CD4-positive, alpha-beta T cell treated with Interleukin-17A for 1 hour (primary cell): ENCODE measurements at places on chromosomes 4 and X.

GRCh38 chr4:69731241-69731640 is 29.2 kb downstream of the SULT1B1 start:
- DNase-seq: no peak

- no peak for DNase-seq
These were observed 55.9 kb downstream of the EIF4E start for GRCh38 chr4:98873059-98873458.

GRCh38 chr4:25449270-25449669 is 72.2 kb downstream of the ANAPC4 start:
- DNase-seq: no peak

GRCh38 chr4:53943345-53944085 is 120.9 kb downstream of the CHIC2 start:
- no peak for DNase-seq

DNA sequence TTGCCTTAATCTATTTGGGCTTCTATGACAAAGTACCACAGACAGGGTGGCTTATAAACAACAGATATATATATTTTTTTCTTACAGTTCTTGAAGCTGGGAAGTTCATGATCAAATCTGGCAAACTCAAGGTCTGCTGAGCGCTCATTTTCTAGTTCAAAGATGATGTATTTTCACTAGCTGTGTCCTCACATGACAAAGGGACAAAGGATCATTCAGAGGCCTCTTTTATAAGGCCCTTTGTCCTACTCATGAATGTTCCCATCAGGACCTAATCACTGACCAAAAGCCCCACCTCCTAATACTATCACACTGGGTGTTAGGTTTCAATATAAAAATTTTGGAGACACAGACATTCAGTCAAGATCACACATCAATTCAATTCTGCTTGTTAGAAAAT is 2025.2 kb downstream of the PCDH7 start:
- DNase-seq: no peak

- no peak for DNase-seq
These were observed 181.2 kb downstream of the ARHGAP10 start for GRCh38 chr4:147913137-147913536.

- no peak for DNase-seq
These were observed 26.5 kb upstream of the MANBA start for GRCh38 chr4:102787096-102787881.

DNA sequence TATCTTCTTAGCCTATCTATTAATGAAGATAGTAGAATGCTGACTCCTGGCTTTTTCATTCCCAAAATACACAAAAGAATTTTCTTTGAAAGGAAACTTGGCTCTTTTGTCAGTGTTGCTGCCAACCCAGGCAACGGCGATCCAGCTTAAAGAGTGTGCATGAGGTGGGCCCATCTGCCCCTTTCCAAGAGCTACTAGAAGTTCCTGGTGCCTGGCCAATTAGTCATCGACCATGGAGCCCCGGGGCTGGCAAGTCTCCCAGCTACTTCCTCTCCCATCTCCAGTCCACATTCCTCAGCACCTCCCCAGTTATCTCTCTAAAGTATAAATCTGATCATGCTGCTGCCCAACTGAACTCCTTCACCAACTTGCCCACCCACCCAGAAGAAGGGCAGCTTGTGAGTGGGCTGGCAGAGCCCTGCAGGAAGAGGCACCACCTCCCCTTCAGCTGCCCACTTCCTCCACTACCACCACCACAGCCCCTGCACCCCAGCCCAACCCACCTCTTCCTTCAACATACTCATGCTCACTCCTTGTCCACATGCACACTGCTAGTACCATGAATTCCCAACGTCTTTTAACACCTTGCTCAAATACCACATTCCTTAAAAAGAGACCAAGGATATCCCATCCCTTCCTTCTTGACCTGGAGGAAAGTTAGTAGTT is 158.2 kb upstream of the MAP3K15 start:
- no peak for DNase-seq

GRCh38 chrX:5307416-5307815 is 921.3 kb downstream of the NLGN4X start:
- DNase-seq: no peak

DNA sequence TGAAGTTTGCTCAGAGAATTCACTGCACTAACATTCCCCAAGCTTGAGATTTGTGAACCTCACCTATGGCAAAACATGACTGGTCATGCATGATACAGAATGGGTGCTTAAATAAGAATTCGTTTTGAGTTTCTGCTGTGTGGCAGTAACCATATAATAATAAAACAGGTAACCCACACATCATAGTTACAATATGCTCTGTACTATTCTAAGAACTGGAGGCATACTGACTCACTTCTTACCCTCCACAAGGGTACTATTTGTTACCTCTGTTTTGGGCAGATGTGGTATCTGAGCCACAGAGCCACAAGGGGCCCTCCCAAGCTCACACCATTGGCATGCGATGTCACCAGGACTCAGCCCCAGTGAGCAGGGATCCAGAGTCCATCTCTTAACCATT is 17.6 kb downstream of the SLC2A9 start:
- no peak for DNase-seq

- DNase-seq: no peak
These were observed 592.0 kb downstream of the IQCM start for GRCh38 chr4:149223659-149224058.

DNA sequence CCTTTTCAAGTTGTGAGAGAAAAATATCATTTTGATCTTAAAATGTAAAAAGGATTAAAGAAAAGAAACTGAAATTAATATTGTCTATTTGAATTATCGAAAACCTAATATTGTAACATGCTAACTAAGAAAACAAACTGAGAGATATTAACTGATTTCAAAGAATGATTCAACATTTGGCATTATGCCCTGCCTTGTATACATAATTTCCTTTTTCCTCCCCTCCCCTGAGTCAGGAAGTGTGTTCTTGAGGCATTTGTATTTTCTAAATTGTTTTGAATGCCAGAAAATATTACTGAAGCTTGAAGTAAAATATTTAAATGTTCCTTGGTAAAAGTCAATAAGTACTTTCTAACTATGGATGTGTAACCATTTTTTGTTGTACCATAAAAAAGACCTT is 49.4 kb downstream of the RPS6KA3 start:
- DNase-seq: peak; percentile 8

DNA sequence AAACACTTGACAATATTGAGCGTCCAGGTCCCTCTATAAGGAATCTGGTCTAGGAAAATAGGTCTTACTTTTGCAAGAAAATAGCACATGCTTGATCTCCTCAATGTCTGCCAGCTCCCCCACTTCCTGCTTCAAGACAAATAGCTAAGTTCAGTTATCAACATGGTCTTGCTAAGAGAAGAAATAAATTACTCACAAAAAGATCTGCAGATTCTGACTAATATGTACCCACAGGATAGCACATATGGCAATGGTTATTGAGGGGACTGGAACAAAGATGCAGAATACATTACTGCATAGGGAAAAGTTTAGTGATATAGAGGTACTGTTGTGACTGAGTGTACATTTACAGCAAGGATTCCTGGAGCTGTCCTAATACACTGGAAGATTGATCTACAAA is 457.5 kb upstream of the GRID2 start:
- no peak for DNase-seq

DNA sequence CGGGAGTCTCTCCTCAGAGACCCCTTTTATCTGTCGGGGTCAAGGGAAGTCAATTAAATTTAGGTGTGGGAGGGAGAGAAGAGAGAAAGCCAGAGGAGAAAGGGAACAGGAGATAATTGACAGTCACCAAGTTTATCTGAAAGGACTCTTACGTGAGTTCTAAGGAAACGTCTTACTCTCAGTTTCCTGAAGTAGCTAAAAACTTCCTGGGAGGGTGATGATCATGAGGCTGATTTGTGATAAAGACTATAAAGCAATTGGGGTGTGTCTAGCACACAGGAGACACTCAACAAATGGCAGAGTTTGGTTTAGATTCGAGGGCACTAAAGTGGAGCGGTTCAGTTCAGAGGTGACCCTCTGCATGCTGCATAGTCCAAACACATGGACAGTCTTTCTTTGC is 254.1 kb downstream of the FBXW7 start:
- DNase-seq: peak; percentile 11

DNA sequence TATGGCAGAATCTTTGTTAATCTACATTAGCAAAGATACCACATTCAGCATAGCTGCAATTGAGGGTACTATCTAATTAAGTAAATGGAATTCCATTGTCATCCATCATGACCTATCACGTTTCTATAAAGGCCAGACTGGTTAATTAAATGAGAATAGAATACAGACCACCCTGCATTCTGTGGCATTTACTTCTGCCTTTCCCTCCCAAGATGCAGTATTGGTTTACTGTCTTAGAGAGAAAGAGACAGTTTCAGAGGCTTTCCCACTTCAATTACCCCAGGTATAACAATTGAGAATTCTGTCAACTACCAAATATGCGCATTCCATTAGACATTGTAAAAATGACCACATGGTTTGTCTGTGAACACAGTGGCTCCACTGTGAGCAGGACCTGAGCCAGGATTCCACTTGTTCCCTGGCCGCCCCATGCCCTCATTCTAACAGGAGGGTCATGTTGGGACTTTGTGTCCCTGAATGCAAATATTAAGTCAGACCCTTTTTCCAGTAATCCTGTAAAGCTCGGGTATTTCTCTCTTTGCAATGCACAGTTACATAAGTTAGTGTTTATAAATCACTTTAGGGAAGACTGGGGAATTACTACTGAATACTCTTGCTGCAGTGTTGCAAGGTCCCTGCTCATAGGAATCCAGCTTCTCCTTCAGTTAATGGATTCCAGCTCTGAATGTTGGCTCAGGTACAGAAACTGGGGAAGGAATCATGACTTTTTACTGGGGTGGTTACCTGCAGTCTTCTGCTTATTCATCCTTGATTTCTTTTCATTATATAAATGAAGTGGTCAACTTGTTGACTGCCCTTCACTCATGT is 261.0 kb downstream of the PDGFC start:
- DNase-seq: no peak

DNA sequence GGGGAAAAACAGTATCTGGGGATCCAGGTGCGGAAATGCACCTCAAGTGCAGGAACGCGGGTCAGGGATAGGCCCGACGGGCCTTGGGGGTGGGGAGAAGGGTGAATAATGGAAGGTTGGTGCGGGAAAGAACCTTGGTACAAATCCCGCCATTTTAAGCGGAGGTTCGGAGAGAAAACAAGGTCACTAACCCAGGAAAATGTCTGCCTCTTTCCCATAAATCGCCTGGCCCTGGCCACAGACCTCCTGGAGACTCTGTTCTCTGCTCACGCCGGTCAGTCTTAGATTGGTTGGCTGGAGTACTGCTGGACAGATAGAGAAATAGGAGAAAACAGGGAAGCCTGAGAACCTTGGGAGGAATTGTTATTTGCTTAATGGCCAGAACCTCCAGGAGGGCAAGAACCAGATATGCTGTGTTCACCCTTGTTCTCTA is 897 bp upstream of the FBXL5 start:
- no peak for DNase-seq

DNA sequence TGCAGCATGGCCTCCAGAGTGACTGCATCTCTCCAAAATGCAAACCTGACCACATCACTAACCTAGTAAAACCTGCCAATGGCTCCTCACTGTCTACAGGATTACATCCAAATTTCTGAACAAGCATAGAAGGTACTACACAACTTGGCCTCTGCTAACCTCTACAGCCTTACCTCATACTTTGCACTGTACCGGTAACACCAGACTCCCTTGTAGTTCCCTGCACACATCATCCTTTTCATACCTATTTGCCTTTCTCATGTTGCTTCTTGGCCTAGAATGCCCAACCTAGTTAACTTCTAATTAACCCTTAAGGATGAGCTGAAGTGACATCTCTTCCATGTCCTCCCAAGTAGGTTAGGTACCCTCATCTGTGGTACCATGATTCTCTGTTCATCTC is 33.4 kb upstream of the KCNE5 start:
- no peak for DNase-seq

DNA sequence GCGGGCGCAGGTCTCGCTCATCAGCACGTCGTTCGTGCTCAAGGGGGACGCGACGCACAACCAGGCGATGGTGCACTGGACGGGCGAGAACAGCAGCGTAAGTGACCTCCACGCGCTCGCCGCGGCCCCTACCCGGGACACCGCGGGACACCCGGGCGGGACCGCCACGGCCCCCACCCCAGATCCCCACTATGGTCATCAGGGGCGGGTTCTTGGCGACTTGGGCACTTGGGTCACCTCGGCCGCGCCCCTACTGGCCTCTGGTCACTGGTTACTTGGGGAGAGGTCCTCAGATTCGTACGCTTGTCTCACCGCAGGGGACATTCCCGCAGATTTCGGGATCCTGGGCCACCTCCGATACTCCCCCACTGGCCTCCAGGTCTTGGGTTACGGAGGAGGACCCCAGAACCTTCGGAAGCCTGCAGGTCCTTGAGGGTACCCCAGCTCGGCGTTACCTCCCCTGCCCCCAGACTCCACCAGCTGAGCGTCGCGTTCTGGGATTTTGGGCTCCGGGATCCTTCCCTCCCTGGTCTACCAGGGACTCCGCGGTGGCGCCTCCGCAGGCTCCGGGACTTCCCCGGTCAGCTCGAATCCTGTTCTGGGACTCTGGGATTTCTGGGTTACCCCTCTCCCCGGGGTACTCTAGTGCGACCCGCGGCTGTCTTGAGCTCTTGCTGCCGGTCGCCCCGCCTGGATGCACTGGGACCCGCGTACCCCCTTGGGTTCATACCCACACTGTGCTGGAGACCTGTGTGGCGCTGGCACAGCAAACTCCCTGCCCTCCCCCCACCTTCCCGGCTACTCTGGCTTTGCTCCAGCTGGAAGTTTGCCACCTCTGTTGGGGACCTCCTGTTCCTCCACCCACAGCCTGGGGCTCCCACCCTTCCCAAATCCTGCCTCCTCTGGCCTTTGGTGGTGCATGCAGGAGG is 956 bp downstream of the SORCS2 start:
- no peak for DNase-seq

- no peak for DNase-seq
These were observed 40.3 kb downstream of the LRBA start for GRCh38 chr4:150974750-150975149.

GRCh38 chr4:14254926-14255325 is 627.4 kb upstream of the BOD1L1 start:
- no peak for DNase-seq

- no peak for DNase-seq
These were observed 2067.7 kb downstream of the ARAP2 start for GRCh38 chr4:34176609-34177008.

DNA sequence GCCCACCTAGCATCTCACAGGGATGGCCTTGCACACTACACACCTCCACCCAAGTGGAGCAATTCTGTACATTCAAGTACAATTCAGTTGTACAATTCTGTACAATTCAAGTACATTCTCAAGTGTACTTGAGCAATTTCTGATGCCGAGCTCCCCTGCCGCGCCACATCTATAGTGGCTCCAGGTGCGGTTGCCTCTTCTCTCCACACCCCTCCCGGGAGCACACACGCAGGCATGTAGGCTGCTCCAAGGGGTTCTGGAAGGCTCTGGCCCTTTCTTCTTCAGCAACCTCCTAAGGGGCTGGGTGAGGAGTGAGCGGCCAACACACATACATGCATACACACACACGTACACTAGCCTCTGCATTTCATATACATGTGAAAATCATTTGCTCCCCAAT is 18.9 kb upstream of the DUSP9 start:
- DNase-seq: no peak

GRCh38 chr4:86596807-86597206 is 2.7 kb downstream of the PTPN13 start:
- DNase-seq: no peak
